Activated CD4-positive, alpha-beta T cell treated with anti-CD3 and anti-CD28 coated beads, Interleukin-2, amount 50 U/mL, for 16 hours (primary cell): ENCODE measurements at places on chromosomes 4 and X.

- DNase-seq, result no peak
Observed at GRCh38 chrX:56789518-56790070, 60.6 kb downstream of the NBDY start.

GRCh38 chr4:94274912-94275311 is 67.2 kb downstream of the SMARCAD1 start:
- DNase-seq, result no peak

GRCh38 chr4:44446801-44447562 is 1.6 kb downstream of the KCTD8 start:
- DNase-seq, result no peak

- DNase-seq, result no peak
Observed at GRCh38 chrX:150291014-150291413, 72.1 kb upstream of the MAMLD1 start.

DNA sequence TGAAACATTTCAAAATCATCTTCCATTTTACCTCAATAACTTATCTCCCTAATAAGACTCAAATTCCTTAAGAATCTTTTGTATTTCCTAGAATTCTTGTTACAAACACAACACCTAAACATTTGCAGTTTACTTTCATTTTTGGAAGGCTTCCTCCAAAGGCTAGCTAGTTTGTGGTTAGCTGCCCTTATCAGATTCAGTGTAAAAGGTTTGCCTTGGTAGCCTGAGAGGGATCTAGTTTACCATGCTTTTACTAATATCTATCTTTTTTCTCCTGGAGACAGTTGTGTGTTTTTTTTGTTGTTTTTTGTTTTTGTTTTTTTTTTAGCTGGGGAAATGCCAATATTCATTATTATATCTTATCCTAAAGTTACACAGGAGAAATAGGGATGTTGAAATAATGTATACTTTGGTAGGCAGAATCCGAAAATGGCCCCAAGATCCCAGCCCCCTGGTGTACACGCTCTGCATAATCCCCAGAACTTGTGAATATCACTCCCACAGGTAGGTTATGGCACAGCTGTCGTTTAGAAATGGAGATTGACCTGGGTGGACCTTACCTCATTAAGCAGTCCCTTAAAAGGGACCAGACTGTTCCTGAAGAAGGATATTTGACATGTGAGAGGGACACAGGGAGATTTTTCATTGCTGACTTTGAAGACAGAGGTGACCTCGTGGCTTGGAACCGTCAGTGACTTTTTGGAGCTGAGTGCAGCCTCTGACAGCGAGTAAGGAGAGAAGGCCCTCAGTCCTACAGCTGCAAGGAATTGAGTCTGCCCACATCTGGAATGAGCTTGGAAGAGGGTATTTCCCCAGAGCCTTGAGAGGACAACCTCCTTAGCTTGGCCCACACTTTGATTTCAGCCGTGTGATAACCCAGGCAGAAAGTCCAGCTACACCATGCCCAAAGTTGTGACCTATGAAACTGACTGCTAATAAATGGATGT is 33.4 kb downstream of the SEPTIN11 start:
- peak; percentile 32 for DNase-seq

DNA sequence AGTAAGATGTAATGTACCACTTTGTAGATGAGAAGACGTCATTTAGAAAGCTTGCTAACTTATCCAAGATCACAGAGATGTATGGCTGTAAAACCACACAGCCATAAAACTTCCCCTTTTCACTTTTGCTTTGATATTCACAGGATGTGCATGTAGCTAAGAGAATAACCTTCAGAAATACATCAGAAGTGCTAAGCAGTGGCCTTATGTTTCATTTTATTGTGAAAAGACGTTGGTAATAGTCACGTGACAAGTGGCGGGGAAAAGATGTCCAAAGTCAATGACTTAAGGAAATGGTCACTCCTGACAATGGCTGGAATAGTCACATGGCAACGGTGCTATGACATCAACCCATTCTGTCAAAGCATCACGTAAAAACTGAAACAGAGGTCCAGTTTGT is 12.9 kb upstream of the WDR17 start:
- no peak for DNase-seq
